ENCODE measurements at places on chromosomes 6 and 20.

GRCh38 chr6:150260931-150261330 is 107.9 kb upstream of the IYD start:
- no peak for DNase-seq

DNA sequence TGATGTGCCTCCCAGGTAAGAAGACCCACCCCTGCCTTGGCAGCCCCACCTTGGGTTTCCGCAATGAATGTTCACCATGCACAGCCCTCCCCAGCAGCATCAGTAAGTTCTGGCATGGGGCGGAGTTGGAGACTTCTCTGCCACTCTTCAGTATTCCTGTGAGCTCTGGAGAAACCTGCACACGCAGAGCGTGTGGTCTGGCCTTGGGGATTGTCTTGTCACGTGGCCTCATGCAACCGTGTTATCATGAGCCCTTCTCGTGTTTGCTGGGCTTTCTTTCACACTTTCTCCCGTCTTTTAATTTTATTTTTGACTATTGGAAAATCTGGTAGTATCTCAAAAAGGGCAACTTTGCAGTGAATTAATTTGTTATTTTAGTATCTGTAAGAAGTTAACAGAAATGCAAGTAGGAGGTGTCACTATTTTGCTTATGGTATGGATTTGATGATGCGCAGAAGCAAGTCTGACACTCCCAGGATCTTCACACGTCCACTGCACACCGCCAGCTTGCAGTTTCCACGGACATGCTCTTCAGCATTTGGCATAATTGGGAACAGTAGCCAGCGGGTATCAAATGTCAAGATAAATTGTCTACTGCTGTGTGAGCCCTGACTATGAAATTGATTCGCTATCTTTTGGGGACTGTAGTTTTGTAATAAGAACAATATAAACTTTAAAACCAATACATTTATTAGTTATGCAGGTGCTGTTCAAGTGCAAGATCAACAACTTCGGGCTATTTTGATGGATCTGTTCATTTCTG is 463.5 kb downstream of the QKI start:
- DNase-seq = no peak

- no peak for DNase-seq
Observed at GRCh38 chr6:19210849-19211590, 626.1 kb upstream of the ID4 start.

DNA sequence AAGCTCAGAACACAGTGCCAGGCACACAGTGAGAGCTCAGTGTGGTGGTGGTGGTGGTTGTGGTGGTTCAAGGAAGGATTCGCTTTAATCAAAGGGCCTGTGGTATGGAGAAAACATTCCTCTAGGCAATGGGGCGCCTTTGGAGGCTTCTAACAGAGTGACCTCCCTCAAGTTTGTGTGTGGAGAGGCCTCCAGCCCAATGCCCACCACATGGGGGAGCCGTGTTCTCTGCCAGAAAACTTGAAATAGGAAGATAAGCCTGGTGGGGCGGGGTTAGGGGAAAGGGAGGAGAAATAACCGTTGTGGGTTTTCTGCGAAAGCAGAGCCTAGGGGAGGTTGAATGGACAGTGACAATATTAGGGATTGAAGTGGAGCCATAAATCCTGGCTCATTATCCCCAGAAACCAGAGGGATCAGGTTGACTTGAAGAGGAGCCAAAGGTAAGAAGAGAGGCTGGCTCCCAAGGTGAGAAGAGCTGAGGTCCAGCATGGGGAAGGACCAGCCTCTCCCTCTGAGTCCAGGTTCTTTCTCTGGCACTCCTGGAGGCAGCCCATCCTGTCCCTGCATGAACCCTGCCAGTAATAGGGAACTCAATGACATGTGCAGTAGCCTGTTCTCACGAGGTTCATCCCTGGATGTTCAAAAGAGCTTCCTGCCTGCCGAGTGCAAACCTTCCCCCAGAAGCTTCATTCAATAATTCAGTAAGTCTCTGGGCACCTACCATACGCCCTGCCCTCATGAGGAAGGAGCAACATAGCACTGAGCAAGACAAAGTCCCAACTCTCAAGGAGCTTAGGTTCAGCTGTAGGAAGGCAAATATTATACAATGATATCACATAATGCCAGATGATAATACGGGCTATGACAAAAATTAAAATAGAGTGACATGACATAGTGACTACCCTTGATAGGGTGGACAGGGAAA is 51.4 kb downstream of the TGM2 start:
- DNase-seq = no peak

DNA sequence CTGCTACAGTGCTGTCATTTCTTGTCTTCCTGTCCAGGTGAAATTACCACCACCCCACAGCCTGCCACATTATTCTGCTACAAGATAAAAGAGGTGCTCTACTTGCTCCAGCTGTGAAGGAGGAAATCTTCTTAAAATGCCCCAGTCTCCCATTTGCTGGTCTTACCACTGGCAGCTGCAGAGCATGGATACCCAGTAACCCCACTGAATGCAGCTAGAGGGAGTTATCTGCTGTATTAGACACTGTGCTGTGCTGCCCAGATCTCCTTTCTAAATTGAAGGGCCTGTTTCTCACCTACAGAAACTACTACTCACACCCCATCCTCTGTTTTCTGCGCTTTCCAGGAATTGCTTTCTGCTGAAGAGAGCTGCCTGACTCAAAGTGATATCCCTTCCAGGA is 517.8 kb downstream of the PKHD1 start:
- no peak for DNase-seq

DNA sequence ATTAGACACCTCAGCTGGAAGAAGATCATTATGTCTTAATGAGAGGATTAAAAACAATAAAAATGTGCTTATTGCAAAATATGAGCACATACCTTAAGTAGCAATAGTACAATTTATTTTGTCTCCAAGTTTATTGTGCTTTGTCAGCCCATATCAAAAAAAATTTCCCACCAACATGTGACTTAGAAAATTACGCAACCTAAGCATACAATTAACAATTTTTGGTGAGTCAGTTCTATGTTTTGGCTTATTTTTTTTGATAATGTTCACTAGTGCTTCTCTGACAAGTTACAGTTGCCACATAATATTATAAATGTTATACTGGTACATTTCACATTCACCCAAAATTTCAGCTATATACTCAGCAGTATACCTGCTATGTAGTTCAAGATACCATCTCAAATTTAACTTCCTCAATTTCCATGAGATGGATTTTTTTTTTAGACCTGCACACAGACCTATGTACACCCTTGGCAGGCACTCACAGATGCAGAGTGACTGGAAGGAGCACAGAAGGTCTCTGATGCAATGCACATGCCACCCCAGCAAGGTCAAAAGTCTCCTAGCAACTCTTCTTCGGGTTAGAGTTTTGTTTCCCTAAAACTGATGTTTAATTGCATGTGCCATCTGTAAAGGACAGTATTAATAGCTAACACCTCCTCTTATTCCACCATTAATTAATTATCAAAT is 112.4 kb downstream of the PRKN start:
- no peak for DNase-seq

GRCh38 chr6:168371185-168371584 is 51.6 kb upstream of the DACT2 start:
- DNase-seq = no peak

- no peak for DNase-seq
Observed at GRCh38 chr20:50354721-50355589, 155.2 kb upstream of the PTPN1 start.

DNA sequence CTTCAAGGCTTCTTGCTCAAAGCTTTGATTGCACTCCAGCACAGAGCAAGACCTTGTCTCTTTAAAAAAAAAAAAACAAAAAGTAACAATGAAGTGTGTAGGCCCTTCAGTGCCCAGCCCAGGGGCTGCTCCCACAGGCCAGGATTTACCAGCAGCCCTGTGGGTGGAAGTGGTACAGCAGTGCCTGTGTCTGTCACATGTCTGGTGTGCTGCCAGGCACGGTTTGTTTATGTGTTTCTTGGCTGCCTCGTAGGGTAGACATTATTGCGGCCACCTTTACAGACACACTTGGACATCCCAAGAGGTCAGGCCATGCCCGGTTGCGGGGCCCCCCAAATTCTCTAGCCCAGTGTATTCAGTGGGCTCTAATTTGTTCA is 12.7 kb downstream of the DYNLRB1 start:
- DNase-seq = no peak

DNA sequence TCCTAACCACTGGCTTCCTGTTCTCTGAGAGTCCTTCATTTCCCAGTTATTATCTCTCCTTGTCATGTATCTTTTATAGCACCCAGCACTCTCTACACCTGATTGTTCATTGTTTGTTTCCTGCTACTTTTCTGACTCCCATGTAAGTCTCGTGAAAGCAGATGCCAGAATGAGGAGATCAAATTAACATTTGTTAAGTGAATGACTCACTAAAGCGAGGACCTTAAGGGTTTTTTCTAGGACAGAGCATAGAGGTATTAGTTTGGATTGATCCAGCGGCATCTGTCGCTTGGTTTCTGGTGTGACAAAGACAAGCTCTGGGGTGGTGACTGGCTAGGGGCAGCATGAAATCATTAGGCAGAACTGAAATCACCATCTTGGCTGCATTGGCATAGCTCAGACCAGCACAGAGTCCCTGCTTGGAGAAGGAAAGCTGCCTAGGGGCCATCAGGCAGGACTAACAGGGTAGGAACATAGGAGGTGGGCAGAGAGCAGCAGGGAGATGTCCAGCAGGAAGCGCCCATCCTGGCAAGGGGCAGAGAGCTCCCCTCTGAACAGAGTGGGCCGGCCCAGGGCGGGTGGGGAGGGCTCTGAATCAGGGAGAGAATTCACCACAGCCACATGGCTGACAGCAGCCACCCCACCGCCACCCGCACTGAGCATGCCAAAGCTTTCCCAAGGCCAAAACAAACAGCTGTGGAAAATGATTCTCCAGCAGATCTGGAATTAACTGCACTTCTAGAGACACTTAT is 97.1 kb upstream of the CEP85L start:
- DNase-seq = no peak

- no peak for DNase-seq
Observed at GRCh38 chr20:42857446-42857845, 332.3 kb downstream of the PTPRT start.

DNA sequence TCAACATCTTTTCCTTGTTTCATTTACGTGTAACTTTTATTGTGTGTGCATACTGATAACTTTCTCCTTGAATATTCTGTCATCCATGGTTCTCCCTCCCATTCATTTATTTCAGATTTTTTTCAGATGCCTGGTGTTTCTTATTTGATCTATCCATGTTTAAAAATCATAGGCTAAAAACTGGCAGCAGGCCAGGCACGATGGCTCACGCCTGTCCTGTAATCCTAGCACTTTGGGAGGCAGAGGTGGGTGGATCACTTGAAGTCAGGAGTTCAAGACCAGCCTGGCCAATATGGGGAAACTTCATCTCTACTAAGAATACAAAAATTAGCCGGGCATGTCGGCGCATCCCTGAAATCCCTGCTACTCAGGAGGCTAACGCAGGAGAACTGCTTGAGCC is 31.1 kb downstream of the ABT1 start:
- no peak for DNase-seq

DNA sequence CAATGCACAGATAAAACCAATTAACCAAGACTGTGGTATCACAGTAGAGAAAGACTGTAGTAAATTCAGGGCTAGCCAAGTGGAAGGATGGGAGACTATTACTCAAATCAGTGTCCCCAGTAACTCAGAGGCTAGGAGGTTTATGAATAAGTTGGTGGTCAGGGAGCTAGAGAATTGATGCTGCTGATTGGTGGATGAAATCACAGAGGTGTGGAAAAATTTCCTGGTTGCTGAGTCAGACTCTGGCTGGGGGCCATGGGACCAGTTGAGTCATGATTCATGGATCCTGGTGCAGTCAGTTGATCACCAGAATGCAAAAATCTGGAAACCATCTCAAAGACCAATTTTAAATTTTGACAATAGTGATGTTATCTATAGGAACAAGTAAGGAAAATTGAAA is 555.9 kb downstream of the C6orf118 start:
- no peak for DNase-seq

DNA sequence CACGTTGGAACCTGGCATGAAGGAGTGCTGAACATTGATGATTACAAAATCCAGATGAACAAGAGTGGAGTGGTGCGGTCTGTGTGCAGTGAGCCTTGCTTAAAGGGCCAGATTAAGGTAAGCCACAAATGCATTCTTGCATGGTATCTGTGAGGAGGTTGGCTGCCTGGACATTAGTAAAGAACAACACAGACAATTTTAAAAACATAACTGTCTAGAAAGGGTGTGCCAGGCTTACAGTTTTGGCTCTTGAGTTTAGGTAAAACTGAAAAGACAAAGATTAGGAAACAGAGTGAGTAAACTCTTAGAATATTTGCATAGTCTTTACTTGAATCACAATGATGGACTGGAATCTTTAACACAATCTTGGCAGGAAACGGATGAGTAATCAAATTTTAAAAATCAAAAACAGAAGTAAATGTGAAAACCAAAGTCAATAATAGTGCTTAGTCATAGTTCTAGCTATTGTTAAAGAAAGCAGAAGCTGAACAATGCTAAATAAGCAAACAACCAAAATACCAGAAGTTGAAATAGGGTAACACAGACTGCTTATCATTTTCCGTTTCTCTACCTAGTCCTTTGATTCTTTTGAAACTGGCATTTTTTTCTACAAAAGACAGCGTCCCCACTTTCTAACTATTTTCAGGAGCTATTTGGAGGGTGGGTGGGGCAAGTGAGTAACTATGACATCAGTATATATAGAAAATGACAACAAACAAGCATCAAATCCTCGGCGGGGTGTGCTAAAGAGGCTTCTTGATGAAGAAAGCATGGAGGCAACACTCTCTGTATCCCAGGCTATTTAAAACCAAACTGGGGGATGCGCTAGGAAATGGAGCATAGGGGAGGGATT is 185.8 kb upstream of the RAB32 start:
- no peak for DNase-seq

DNA sequence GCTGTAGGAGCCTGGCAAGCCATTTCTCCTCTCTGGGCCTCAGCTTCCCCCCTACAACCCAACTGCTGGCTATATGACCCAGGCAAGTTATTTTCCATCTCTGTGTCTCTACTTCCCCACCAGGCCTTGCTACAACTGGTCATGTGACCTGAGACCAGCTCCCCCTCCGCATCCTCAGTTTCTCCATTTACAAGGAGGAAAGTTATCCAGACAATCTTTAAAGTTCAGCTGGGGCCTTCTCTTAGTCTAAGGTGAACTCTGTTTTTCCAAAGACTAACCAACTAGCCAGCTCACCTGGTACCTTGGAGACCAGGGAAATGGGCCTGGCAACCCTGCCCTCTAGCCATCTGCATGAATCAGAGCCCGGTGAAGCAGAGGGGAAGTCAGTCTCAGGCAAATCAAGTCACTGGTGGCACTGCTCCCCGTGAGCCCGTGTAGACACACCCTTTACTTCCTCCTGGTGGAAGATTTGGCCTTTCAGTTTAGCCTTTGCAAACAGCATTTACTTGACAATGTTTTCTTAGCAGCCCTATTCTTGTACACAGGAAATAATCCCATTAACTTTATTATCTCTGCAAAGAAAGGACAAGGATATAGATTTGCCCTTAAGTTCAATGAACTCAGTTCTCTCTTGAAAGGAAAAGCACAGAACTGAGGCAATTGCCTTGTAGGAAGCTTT is 157.7 kb downstream of the VEGFA start:
- no peak for DNase-seq

All from mesothelial cell of epicardium (in vitro differentiated cells).